ENCODE measurements at places on chromosomes 1 and 21. TPM values are rescaled to one million over a fixed set of nuclear protein-coding genes. Genes with fewer than 3 reads are reported as not detected.

The SUSD4 gene
- total RNA-seq = 5.8 TPM

The FAM177B gene
- total RNA-seq = not detected

The BATF3 gene
- total RNA-seq = 1.3 TPM

The MAN1C1 gene
- total RNA-seq = 17.5 TPM

GRCh38 chr1:111755331-111756123, at the start of gene DDX20:
Gene DDX20 (plus strand): TSS chr1:111755901. CDS start chr1:111755925, 24 bp downstream.
- DNase-seq = peak; percentile 95

DNA sequence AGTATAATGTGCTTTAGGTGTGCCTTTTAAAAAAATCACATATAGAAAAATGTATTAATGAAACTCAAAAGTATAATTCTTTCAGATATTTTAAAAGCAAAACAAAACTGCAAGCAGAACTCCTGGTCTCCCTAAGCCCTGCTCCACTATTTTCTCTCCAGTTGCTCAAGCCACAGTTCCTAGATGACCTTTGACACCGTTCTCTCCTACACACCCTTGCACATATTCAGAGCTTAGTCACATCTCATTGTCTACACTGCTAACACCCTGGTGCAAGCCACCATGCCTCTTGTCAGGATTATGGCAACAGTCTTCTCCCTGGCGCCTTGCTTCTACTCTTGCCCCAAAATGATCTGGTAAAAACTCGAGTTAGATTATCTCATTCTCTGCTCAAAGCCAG, 50.2 kb upstream of the ROR1 start:
- no peak for DNase-seq

GRCh38 chr1:156744786-156745419, 4.0 kb upstream of the MRPL24 start:
- peak; percentile 33 for DNase-seq

DNA sequence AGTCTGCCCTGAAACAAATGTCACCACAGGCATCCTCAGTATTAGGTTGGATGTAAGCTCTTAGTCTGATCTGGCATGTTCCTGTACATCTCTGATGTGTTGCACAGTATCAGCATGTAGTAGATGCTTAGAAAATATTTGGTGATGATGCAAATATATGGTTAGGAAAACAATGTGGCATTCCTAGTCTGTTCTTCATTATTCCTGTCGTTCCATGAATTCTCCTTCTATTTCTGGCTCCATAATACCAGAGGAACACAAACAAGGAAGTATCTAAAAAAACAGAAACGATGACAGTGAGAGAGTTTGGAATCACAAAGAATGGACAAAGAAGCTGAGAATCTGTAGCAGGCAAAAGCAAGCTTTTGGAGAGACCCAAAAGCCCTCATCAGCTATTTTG, 236.6 kb downstream of the HHAT start:
- DNase-seq = no peak

GRCh38 chr1:67831850-67832513, 1.3 kb downstream of the GNG12 start:
- DNase-seq = peak; percentile 69

- no peak for DNase-seq
These were observed 36.9 kb downstream of the CDK18 start for GRCh38 chr1:205541161-205541886.

GRCh38 chr21:46156378-46156645, 933 bp upstream of the FTCD start:
- DNase-seq = peak; percentile 12

Measured in Right ventricle myocardium superior (tissue), 1 donor.